ENCODE measurements at places on chromosomes 16 and 17. TPM values are rescaled to one million over a fixed set of nuclear protein-coding genes. Genes with fewer than 3 reads are reported as not detected.

- no peak for DNase-seq
Measured at GRCh38 chr17:10757067-10757466, 27.2 kb upstream of the TMEM220 start.

ZNF469 gene
- 0.23 TPM for total RNA-seq

SMIM36 gene
- not detected for total RNA-seq

SLC38A10 gene
- total RNA-seq: 109 TPM

DNA sequence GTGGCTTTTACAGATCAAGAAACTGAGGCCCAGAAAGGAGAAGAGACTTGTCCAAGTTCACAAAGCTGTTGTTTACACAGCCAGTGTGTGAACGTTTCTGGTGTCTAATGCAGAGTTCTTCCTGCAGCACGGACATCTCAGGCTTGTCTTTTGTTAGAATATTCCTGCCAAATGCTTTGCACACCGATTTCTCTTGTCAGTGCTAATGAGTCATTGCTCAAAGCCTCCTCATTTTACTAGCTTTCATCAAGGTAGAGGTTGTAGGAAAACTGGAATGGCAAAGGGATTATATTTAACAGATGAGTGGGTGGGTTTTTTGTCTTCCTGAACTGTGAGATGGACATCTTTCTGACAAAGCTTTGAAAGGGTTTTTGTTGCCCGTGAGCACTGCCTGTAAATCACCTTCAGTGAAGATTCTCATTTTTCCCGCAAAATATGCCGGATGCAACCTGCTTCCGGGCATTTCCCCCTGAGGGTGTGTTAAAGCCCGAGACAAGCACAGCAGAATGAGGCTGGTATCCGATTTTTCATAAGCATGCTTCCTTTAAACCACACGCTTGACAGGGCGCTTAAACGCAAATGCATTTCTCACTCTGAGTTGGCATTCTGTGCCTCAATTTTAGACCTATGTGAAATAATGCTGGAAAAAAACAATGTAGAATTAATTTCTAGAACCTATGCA is 14.7 kb downstream of the PMM2 start:
- no peak for DNase-seq

SLC38A7 gene
- 12.3 TPM for total RNA-seq

GRCh38 chr17:33002246-33002645 is 10.6 kb downstream of the SPACA3 start:
- DNase-seq: no peak

DNA sequence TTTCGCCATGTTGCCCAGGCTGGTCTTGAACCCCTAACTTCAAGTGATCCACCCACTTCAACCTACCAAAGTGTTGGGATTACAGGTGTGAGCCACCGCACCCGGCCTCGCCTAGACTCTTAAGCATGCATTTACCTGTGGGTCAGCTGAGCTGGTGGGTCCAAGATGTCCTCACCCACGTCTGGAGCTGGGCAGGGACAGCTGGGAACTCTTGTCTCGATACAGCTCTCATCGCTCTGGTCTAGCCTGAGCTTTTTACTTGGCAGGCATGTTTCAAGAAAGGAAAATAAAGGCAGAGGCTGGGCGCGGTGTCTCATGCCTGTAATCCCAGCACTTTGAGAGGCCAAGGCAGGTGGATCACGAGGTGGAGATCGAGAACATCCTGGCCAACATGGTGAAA is 56.9 kb upstream of the PHOSPHO1 start:
- DNase-seq: no peak

CHST4 gene
- total RNA-seq: not detected

DNA sequence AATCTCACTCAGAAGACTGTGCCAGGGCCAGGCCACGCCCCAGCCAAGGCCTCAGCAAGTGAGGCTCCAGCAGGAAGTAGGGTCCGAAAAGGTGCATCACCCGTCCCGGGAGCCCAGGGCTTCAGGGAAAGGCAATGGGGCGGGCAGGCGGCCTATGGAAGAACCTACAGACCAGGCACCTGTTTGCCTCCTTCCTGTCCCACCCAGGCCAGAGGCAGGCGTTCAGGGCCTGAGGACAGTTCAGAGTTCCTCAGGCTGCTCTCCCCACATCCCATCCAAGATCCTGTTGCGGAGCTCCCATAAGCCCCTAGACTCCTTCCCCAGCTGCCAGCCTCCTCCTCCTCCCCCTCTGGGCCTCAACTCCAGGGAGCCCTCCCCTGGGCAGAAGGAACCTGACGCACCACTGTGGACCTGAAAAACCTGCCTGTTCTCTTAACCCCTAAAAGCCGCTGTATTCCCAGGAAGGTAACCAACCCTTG is 2.3 kb downstream of the CLUH start:
- no peak for DNase-seq

RTN4RL1 gene
- 0.20 TPM for total RNA-seq

WDR59 gene
- 65.8 TPM for total RNA-seq

DNA sequence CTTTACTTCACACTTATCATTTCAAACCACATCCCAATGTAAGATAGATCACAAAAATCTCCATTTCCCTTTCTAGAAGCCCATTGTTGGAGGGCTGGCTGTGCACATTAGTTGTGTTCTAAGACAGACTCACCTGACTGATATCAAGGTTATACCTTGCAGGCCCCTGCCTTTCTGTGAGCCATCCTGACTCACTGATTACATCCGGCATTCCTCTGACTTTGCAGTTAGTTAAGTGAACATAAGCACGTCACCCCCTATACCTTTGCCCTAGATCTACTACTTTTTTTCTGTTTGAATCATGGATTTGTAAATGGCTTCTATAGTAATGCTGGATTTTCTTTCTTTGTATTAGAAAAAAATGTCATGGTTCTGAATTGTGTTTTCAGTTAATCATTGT is 78.3 kb downstream of the TANGO6 start:
- no peak for DNase-seq

DNA sequence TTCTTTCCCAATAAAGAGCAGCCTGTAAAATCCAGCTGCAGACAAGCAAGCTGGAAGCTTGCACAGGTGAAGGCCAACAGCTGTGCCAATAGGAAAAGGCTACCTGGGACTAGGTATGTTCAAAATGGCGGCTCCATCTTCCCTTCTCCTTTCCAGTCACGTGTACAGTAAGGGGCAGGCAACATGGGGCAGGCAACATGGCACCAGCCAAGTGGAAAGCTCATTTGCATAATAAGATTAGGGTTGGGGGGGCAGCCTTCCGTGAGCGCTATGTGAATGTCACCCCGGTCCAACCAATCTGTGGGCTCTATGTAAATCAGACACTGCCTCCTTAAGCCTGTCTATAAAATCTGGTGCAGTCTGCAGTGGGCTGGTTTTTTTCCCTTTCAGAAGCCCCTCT is 31.3 kb downstream of the TVP23A start:
- DNase-seq: no peak

COQ7 gene
- 15.3 TPM for total RNA-seq

DNA sequence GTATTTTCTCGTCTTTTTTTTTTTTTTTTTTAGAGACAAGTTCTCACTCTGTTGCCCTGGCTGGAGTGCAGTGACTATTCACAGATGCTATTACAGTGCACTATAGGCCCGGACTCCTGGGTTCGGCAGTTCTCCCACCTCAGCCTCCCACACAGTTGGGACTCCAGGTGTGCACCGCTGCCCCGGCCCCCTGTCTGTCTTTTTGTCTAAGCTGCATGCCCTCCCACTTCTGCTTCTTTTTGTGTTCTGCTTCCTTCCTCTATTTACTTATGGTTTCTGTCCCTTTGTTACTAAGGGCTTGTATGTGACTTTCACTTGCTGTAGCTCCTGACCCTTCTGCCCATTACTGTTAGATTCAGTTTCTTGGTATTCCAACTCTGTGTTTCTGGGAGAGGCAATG is 20.5 kb downstream of the SLC7A6 start:
- DNase-seq: no peak

- DNase-seq: no peak
Measured at GRCh38 chr16:20327444-20328041, at the start of gene GP2. Gene GP2 (minus strand): TSS chr16:20327513. CDS start chr16:20326431, 1,082 bp downstream.

DNA sequence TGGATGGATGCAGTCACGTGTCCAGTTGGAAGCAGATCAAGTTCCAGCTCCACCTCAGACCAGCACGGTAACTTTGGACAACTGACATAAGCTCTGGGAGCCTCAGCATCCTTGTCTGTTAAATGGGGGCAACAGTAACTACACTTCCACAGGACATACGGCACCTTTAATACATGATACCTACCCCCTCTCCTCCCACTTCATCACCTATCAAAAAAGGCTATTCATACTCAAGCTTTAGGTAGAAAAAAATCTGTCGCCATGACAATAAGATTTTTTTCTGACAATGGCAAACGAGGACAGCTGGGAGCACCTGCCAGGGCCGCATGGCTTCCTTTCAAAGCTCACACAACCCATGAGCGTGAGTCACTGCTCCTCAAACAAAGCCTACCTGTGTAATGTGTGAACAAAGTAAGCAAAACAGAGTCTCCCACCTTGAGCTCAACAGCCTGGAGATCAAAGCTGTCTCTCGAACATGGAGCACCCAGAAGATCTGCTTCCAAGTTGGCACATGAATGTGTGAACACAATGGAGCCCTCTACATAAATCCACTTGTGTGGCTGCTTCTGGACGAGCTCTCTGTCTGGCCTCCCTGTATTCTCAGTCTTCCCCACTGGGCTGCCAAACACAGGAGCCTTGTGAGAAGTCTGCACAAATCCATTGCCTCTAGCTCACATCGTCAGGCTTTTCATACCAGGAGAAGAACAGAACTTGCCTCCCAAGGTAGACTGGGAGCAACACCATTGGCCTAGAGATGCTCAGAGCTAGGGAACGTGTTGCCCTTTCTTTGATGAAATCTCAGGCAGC is 459.7 kb downstream of the SOX9 start:
- DNase-seq: no peak

NAGS gene
- 0.79 TPM for total RNA-seq

DNA sequence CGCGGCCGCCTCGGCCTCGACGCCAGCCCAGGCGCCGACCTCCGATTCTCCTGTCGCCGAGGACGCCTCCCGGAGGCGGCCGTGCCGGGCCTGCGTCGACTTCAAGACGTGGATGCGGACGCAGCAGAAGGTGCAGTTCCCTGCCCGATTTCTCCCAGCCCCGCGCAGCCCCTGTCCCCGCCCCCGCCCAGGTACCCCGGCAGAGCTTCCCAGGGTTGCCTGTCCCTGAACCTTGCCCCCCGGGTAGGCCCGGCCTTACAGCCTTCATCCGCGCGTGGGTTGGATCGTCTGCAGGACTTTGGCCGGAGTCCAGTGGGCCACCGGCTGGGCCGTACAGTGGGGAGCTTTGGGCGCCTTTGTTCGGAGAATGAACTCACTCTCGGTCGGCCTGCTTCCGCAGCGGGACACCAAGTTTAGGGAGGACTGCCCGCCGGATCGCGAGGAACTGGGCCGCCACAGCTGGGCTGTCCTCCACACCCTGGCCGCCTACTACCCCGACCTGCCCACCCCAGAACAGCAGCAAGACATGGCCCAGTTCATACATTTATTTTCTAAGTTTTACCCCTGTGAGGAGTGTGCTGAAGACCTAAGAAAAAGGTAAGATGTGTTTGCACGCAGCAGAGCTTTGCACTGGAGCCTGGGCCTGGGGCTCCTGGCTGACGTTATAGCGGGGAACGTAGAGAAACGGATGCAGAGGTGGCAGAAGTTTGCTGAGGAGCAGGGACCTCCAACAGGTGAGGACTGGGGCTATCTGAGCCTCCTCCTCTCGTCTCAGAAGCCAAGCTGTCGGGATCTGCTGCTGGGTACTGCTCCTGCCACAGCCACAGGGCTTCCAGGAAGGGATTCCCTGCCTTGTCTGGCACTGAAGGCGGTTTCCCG is 593 bp downstream of the GFER start:
- no peak for DNase-seq

GRCh38 chr16:71440669-71441347 is 1.0 kb downstream of the TLE7 start:
- no peak for DNase-seq

DNA sequence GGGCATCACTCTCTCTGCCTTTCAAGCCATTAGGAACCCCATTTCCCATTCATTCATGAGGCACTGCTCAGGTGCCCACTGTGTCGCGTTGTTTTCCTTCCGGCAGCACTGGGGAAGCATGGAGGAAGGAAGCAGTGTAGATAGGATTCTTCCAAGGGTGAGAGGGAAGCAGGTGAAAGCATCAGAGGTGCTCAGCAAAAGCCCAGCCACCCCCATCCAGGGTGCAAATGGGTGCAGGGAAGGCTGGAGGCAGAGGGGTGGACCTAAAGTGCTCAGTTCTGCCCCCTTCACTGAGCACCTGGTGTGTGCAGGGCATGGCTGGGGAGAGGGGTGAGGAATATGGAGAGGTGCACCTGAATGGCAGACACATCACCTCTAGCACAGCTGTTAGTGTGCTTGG is 3.4 kb upstream of the NXPH3 start:
- no peak for DNase-seq

GRCh38 chr17:5200360-5200759 is 8.7 kb upstream of the ZNF594 start:
- DNase-seq: no peak

DNA sequence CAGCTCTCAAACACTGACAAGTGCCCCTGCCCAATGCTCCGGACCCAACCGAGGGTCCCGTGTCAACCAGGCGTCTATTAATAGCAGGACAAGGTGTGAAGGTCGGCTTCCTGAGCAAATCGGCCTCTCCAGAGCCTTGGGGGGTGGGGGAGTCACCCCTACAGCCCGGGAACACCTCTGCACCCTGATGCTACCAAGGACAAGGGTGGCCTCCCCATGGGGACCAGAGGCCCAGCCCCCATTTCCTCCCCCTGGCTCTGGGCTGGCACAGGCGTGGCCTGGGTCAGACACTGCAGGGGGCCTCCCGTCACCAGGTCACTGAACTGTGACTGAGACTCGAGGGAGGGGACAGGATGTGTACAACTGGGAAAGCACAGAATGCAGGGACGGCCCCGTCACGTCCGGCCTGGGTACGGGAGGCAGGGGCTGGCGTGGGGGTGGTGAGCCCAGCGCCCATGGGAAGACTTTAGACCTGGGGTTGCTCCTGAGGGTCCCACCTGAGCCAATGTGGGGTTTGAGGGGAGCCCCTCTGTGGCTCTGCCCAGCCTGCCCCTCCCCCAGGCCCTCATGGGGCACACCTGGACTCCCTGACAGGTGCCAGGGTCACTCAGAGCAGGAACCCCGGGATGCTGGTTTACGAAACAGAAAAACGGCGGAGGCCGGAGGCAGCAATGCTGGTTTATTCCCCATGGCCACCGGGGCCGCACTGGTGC is 579 bp upstream of the CYBA start:
- peak; percentile 84 for DNase-seq

DNA sequence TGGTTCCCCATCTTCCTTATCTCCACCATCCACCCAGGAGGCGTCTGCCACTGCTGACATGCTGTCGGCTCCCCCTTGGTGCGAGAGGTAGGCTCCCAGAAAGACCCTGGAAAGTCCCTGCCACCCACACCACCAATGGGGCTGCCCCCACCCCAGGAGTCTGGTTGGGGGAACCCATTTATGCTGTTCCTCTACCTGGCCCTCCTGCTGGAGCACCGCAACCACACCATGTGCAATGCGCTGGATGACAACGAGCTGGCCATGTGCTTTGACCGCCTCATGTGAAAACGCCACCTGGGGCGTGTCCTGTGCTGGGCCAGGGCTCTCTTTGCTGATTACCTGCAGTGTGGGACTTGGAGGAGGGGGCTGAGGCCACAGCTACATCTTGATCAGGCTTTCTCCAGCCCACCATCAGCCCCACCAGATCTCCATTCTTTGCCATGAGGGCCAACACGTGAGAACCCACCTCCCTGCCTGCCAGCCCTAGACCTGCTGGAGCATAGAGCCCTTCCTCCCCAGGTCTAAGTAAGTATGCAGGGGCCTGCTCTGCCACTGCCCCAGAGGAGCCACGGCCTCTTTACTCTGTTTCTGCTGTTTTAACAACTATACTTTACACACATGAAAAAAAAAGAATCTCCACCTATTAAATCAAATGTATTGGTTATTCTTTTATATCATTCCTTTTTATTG is 7.9 kb upstream of the ALDH3A1 start:
- DNase-seq: no peak

GRCh38 chr17:63652106-63652505 is 29.9 kb downstream of the MAP3K3 start:
- no peak for DNase-seq

- DNase-seq: no peak
Measured at GRCh38 chr17:16927641-16928321, 44.1 kb downstream of the TNFRSF13B start.
